ENCODE measurements at places on chromosomes 4 and X.

DNA sequence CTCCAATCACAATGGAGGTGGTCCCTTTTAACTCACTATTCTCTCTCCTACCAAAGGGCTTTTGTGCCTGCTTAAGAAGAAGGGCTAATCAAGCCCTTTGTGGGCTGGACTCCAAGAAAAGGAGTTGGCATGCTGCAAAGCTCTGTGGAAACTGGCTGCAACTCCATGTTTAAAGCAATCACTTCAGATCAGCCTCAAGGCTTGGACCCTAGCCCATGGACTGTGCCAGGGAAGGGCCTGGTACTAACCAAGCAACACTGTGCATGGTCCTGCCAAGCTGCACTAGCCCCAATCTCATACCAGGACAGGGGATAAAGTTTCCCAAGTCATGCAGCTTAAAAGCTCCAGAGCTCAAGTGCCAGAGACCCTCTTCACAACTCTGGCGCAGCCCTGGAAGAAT lies 86.7 kb downstream of the ATP8A1 start:
- DNase-seq, result no peak

DNA sequence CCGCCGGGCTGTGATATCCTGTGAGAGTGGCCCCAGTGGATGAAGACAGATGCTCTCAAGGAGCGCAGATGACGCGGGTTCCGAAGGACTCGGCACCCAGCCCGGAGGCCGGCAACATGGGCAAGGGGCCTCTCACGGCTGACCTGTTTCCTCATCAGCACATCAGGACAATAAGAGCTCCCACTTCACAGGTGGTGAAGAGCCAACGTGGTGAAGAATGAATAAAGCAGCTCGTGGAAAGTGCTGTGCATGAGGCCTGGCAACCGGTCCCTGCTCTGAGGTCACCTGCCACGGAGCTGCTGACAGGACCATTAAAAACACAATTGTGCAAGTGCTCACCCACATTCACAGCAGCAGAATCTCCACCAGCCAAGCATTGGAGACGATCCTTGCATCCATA lies 22.9 kb downstream of the ABLIM2 start:
- DNase-seq, result no peak

DNA sequence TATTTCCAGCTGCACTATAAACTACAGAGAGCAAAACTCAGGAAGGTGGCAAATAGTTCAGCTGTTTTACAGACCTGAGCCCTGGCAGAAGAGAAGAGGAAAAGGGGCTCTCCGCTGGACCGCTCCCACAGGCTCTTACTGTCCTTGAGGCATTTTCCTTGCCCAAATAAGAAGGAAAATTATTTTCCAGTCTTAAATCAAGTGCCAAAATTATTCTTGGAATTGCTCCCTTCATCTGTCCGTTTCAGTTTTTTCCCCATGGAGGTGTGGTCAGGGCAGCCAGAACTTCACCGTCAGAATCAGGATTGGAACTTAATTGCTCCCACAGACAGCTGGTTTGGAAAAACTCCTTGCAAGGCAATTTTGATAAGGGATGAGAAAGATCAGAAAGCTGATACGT lies 35.2 kb upstream of the SPINK2 start:
- DNase-seq, result no peak

DNA sequence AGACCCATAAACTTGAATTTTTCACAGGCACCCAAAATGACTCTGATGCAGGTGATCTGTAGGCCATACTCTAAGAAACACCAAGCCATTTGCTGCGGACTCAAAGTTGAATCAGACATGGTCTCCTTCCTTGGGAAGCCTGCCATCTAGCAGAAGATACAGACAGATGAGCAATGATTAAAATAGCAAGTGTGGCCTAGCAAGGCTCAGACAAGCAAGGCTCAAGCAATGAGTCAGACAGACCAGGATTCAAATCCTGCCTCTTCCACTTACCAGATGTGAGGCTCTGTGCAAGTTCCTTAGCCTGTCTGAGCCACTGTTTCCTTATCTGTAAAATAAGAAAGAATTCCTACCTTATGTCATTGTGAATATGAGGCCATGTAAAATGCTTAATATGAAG lies 2.3 kb downstream of the CCDC149 start:
- DNase-seq, result no peak

- DNase-seq, result no peak
Measured at GRCh38 chr4:81142744-81143143, 72.3 kb downstream of the PRKG2 start.

DNA sequence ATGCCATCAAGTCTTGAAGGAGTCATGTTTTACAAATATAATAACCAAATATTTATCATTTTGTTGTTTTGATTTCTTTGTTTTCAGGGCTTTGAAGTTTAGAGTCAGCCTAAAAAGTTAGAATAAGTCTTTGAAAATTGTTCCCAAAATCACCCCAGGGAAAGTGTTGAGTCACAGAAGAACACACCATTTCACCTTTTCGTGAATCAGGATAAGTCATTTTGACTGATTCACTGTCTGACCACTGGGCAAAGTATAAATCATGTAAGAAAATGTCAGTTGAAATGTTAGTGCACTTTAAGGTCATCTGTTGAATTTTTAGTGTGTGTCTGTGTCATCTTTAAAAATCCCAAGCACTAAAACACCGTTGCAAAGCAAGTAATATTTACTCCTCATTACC lies 1320.1 kb downstream of the RPA4 start:
- no peak for DNase-seq

GRCh38 chr4:105181259-105181658 lies 34.6 kb downstream of the TET2 start:
- DNase-seq, result no peak

GRCh38 chr4:153257991-153258390 lies 53.7 kb downstream of the TRIM2 start:
- no peak for DNase-seq

DNA sequence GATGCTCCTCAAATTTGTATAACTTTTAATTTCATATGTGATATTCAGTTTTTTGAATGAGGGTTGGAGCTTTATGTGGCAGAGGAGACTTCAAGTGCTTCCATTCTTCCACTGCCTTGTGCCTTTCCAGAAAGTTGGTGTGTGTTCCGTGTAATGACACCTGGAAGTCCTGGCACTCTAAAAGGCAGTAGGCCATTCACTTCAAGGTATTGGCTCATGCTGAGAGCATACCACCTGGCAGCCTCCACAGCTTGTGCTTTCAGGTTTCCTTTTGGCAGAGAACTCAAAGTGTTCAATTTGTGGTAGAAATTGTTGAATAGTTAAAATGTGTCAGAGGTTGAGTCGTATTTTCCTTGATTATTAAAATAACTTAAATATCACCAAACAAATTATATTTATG lies 49.6 kb downstream of the GRIA2 start:
- DNase-seq, result no peak

- DNase-seq, result no peak
Measured at GRCh38 chr4:6480534-6481088, 8.2 kb upstream of the PPP2R2C start.

- no peak for DNase-seq
Measured at GRCh38 chrX:36388901-36389300, 469.4 kb downstream of the CFAP47 start.

DNA sequence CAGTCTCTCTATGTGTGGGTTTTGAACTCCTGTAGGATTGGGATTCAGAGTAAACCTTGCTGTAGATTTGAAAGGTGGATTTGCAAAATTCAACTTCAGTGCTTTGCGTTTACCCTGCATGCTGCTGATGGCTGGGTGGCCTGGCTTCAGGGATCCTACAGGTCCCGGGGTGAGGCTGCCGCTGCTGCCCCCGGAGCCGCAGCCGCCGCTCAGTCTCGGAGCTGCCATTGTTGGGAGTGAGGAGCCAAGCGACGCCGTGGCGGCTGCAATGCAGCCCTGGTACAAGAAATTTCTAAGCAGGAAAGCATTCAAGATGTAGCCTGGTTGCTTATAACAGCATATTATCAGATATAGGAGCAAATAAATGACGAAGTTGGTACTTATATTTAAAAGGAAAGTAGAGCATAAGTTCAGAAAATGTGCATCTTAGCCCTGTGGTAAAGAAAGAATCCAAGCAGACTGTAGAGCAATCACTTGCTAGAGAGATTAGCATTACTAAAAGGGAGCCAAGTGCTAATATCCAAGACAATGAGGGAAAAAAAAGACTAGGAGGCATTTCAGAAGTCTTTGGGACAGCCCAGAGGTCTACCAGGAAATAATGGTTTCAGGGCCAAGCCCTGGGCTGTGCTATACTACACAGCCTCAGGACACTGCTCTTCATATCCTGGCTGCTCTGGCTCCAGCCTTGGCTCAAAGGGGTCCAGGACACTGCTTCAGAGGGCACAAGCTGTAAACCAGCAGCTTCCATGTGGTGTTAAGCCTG lies 36.9 kb upstream of the CHIC1 start:
- DNase-seq, result no peak

- no peak for DNase-seq
Measured at GRCh38 chrX:13338996-13339515, 19.2 kb upstream of the ATXN3L start.

- DNase-seq, result no peak
Measured at GRCh38 chr4:30386266-30386895, 333.8 kb upstream of the PCDH7 start.

- DNase-seq, result no peak
Measured at GRCh38 chr4:139312552-139313332, 10.5 kb upstream of the NDUFC1 start.

GRCh38 chr4:186400676-186401075 lies 134.7 kb downstream of the F11 start:
- no peak for DNase-seq

GRCh38 chrX:153352858-153353257 lies 18.9 kb downstream of the ZNF275 start:
- no peak for DNase-seq

DNA sequence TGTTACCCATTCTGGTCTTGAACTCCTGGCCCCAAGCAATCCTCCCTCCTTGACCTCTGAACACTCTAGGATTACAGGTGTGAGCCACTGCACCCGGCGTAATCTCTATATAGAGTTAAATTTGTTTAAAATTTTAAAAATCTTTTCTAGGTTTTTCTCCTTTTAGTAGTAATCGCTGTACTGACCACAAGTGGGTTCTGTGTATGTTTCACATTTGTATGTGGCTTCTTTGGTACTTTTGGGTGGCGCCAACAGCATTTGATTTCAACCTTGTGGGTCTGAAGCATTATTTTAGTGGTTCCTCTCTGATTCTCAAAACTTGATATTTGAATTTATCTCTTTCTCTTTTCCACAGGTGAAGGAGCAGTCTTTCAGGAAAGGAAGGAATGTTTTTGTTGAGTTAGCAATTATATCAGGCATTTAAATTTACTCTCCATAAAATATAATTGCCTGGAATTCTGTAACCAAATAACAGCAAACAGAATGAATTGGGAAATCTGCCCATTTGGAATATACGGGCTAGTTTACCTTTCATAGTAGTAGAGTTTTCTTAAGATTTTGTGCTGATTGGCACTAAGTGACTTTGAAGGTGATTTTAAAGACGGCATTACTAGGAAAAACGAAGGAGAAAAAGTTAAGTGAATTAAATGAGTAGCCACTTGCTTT lies 29.5 kb downstream of the ARHGAP10 start:
- no peak for DNase-seq

- DNase-seq, result no peak
Measured at GRCh38 chr4:179182741-179183140, 1740.5 kb upstream of the AGA start.

DNA sequence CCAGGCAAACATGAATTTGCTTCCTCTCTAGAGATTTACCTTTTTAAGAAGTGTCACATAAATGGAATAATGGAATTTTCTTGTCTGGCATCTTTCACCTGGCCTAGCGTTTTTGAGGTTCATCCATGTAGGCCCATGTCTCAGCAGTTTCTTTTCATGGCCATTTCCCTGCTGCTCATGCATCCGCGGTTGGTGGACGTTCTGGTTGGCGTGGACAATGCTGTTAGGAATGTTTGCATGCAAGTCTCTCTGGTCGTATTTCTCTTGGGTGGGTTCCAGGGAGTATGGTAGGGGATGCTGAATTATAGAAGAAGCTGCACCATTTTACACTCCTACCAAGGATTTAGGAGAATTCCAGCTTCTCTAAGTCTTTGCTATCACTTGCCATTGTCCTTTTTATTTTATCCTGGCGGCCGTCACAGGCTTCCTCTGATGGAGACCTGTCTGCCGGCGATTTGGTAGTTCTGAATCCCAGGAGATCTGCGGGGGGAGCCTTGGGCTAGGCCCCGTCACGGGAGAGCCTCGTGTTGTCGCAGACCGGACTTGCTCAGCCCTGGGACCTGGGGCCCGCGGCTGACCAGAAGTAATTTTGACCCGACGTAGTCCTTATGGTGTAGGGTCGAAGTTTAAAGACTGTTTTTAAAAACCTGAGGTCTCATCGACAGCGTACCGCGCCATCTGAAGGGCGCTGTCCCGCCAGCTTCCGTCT lies 56.9 kb upstream of the TADA2B start:
- DNase-seq, result no peak

- no peak for DNase-seq
Measured at GRCh38 chrX:86946569-86946968, 571.0 kb upstream of the KLHL4 start.

DNA sequence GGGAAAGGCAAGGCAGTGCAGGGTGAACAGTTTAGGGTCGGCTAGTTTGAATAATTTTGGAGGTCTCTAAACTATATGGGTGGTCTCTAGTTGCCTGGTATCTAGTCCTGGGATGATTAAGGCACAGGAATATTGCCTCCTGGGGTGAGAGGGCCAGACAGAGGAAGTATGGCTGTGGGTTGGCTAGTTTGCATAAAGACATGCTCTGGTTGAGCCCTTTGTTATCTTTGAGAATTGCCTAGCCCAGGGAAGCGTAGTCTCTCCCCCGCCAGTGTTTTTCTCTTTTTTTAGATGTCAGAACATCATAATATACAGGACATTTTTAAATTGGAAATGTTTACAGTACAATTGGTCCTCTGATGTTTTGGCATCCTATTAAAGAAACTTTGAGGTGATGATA lies 163.5 kb downstream of the PWWP3B start:
- no peak for DNase-seq

GRCh38 chrX:37802028-37802427 lies 22.2 kb downstream of the CYBB start:
- no peak for DNase-seq

DNA sequence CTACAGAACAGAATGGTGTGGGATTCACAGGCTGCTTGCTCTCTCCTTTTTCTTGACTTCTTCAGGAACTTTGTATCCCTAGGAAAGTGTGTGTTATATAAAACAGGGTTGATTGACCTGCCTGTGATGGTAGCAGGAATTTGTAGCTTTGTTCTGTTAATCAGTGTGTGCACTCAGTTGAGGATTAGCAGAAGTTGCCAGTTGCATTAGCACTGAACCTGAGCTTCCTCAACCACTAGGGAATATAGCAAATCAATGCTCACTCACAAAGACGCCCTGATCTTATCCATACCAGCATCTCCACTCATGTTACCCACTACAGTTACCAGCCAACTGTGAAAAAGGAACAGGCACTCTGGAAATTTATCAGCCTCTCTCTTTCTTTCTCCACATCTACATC lies 319.1 kb upstream of the EMCN start:
- no peak for DNase-seq

Data from posterior vena cava (tissue), 2 donors.